ENCODE measurements at places on chromosomes 3 and 15.

- no peak for DNase-seq
Measured at GRCh38 chr3:186648851-186649250, 8.7 kb downstream of the FETUB start.

DNA sequence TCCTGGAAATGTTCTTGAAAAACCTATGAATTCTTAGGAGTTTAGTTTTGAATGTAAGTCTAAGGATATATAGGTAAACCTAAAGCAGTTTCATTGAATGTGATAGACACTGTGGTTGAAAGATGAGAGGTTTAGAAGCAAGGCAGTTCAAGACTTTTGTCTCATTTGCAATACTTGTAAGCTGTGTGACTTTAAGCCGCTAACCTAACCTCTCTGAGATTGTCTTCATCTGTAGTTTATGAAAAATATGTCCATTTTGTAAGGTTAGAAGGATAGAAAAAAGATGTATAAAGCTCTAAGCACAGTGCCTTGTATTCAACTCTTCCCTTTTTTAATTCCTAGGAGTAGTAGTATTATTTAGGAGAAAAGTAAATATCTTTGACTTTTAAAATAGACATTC is 306.6 kb upstream of the ARRDC4 start:
- no peak for DNase-seq

GRCh38 chr3:134721214-134721613 is 70.4 kb upstream of the KY start:
- no peak for DNase-seq

DNA sequence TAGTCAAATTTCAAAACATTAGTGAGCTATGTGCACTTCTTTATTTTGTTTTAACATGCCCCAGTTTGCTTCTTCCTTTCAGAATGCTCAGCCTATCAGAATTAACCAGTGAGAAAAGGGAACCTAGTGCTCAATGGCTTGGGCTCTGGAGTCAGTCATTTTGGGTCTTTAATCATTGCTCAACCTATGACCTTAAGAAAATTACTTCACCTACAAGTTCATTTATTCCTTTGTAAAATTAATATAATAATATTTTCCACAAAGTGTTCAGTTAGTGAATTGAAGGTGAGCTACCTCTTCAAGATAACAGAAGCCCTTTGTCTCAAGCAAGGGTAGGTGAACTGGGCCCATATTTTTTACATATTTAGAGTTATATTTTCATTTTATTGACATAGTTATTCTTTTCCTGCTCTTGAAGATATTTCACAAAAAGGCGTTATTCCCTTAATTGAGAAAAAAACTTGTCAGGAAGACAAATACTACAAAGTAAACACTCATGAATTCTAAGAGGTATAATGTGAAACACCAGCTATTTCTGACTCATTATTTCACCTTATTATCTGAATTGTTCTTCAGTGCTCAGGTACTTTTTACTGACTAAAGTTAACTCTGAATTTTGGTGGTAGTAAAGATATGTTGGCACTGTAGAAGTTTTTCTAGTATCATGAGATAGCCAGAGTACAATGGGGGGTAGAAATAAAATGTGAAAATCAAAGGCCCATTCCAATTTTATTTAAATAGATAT is 415.5 kb downstream of the NAALADL2 start:
- no peak for DNase-seq

- no peak for DNase-seq
Measured at GRCh38 chr3:72160351-72160750, 375.4 kb upstream of the PROK2 start.

DNA sequence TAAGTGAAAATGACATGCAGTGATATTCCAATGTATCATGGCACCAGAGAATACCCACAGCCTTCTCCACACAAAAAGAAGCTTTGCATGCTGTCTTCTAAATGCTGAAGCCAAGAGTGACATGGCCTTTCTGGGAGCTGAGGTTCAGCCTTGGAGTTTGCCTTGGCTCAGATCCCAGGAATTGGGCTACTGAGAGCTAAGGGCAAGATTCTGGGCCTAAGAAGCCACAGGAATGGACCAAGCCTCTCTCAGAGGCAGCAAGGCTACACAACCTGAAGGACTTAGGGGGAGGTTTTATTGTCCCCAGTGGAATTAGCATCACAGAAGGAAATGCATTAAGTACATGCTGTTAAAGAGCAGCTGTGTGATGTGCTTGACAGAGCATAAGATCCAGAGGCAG is 1078.5 kb downstream of the TUSC7 start:
- no peak for DNase-seq

GRCh38 chr3:18440066-18440722 is 15.1 kb upstream of the SATB1 start:
- no peak for DNase-seq

DNA sequence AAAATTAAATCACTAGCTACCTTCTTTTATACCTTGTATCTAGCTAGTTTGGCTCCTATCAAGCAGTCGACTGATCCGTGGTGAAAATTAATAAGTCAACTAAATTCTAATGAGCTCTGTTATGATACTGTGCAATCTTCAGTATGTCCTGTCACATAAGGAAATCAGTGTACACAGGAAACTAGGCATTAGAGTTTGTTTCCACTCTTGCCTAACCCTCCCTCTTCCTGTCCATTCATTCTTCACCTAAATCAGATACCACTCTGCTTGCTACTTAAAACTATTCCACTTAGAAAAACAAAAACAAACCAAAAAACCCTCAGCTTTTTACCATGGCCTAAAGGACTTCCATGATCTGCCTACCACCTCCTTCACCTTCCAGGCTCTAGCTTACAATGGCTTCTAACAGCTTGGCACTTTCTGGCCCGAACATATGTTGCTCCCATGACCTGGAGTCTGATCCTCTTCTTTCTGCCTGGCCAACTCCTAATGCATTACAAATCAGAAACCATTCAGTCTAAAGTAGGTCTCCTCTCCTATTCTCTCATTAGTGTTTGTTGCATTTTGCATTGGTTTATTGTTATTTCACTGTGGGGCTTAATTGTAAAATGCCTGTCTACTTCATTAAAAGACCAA is 7.9 kb downstream of the RFC4 start:
- DNase-seq: no peak

DNA sequence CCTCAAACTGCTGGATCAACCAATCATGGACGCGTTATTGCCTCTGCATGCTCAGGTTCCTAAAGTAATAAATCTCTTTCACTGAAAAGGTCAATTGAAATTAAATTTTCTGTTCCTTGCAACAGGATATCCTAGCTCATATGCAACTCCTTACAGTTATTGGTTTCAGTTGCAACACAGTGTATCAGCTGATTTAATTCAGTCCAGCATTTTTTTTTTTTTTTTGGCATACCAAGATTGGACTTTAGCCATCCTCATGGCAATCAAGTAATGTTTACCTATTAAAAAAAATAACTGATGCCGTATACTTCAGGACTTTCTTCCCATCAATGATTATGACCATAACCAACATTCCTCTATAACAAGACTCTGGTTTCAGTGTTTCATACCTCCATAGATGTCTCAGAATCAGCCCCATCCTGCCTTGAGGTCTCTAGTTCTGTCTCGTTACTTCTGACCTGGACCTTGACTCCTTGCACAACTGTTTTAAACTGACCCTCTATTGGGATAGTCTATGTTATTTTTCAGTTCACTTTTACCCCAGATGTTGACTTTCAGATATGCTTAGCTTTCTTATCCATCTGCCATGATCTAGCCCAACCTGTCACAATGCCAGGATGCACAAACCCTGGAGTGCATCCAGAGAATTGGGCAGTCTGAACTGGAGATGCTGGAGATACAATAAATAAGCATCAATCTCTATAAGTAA is 265.0 kb upstream of the GADL1 start:
- DNase-seq: no peak

DNA sequence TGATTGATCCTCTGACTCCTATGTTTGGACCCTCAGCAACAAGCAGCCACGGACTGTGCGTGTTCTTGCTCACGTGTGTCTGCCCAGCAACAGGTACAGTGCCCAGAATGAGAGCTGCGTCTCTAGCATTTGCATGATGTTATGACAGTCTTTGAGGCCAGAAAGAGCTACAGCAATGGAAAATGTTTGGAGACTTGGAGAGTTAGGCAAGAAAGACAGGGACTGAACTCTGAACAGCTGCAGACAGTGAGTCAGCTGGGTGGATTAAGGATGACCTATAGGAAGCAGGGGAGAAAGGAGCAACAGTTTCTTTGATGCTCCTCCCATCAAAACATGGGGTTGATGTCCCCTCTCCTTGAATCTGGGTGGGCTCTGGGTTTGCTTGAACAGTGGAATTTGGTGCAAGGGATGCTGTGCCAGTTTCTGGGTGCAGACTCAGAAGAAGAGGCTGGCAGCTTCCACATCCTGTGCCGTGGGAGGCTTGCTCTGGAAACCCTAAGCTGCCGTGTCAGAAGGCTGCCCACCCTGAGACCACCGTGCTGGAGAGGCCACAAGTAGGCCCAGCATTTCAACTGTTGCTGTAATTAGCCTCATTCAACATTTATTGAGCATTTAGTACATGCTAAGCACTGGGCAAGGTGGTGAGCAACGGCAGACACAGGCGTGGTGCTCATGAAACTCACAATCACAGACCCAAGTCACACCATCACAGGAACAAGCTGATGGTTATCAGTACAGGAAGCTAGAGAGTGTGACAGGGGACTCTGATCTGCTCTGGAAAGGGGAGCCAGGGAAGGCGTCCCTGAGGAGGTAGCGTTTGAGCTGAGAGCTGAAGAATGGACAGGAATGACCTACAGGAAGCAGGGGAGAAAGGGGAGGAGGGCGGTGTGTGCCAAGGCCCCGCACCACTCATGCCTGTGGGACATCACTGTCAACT is 21.7 kb downstream of the CCR9 start:
- peak; percentile 43 for DNase-seq

GRCh38 chr3:116005404-116005803 is 382.1 kb downstream of the GAP43 start:
- no peak for DNase-seq

- DNase-seq: no peak
Measured at GRCh38 chr3:125148836-125149235, 63.7 kb downstream of the SLC12A8 start.

DNA sequence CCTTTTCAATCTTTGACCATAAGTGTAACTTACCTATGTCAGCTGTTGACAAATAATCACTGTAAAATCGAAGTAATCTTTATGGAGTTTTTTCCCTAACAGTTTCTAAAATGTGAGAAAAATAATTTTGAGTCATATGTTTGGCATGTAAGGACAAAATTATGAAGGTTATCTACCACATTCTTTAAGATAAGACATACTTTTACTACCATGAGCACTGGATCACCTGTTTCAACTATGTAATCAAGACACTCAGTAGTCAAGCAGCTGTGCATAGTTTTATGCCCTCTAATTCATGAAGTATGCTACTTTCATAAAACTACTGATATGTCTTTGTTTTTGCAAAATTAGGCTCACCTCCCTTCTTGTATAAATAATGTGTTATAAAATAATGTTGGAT is 12.1 kb downstream of the FGF7 start:
- no peak for DNase-seq

- DNase-seq: no peak
Measured at GRCh38 chr15:73886717-73887345, 13.5 kb downstream of the TBC1D21 start.

GRCh38 chr15:81235276-81236123 is 38.8 kb downstream of the IL16 start:
- no peak for DNase-seq

DNA sequence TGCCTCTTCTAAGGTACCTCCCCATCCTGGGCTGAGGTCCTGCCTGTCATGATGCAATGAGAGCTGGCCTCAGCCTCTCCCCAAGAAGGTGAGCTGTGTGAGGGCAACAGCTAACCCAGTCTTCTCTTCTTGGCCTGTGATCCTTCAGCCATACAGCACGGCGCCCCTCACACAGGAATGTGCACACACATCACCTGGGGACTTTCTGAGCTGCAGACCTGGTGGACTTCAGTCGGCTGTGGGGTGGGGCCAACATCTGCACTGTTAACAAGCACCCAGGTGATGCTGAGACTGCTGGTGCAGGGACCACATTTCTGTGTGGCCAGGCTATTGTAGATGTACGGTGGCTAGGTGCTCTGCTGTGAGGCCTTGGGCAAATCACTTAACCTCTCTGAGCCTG is 14.5 kb downstream of the HCN4 start:
- no peak for DNase-seq

- no peak for DNase-seq
Measured at GRCh38 chr3:133870822-133871221, 24.9 kb downstream of the RAB6B start.

- DNase-seq: peak; percentile 18
Measured at GRCh38 chr15:83163032-83163431, 44.6 kb downstream of the HDGFL3 start.

DNA sequence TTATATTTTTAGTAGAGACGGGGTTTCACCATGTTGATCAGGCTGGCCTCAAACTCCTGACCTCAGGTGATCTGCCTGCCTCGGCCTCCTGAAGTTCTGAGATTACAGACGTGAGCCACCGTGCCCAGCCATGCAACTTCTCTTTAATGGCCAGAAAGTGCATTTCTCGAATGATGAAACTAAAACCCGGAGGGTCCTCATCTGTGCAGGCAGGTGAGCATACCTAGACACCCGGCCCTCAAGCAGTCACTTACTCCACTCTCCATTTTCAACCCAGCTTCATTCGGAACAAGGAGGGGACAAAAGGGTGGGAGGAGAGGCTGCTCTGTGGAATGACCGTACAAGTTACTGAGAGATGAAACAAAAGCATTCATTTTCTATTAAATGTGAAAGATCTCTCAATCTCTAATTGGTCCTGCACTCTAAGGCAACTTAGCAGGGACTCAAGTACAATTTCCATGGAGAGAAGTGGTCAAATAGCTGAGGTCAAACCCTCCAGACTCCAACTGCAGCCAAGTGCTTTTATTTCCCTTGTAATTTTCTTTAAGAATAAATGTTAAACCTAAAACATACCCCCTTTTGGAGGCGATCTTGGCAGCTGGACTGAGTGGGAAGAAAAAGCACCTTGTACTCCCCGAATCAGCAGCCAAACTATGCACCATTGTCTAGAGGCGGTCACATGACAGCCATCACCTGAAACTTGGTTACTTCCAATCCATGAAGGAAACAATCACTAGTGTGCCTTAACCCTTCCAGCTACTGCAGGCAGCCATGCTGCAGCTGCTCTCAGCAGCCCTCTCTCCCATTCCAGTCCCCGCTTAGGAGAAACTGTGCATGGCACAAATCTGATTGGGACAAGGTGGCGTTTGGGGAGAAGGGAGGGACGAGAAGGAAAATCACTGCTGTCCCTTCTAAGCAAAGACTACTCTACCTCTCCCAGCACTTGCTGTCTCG is 62.2 kb downstream of the VGLL4 start:
- DNase-seq: no peak

GRCh38 chr3:46997453-46998091 is 18.1 kb downstream of the NBEAL2 start:
- no peak for DNase-seq

- no peak for DNase-seq
Measured at GRCh38 chr3:53841296-53841695, 4.9 kb downstream of the CHDH start.

- peak; percentile 16 for DNase-seq
Measured at GRCh38 chr3:186953011-186953487, 22.7 kb downstream of the ST6GAL1 start.

GRCh38 chr15:90583471-90584252 is 53.9 kb downstream of the CRTC3 start:
- DNase-seq: no peak

GRCh38 chr3:177110386-177110785 is 86.9 kb downstream of the TBL1XR1 start:
- DNase-seq: no peak
